ENCODE measurements at places on chromosomes 3 and 15.

DNA sequence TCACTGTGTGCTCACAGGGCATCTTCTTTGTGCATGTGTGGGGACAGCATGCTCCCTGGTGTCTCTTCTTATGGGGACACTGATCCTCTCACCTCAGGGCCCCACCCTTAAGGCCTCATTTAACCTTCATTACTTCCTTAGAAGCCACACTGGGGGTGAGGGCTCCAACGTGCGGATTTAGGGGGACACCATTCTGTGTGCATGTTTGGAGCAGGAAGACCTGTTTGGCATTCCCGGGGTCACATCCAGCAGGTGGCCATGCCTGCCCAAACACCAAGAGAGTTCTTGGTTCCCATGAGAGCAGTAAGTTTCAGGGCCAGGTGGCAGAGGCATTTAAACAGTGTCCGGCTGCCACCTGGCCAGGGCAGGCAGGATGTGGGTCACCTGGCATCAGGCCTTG lies 24.8 kb downstream of the PRR20G start:
- DNase-seq = no peak

DNA sequence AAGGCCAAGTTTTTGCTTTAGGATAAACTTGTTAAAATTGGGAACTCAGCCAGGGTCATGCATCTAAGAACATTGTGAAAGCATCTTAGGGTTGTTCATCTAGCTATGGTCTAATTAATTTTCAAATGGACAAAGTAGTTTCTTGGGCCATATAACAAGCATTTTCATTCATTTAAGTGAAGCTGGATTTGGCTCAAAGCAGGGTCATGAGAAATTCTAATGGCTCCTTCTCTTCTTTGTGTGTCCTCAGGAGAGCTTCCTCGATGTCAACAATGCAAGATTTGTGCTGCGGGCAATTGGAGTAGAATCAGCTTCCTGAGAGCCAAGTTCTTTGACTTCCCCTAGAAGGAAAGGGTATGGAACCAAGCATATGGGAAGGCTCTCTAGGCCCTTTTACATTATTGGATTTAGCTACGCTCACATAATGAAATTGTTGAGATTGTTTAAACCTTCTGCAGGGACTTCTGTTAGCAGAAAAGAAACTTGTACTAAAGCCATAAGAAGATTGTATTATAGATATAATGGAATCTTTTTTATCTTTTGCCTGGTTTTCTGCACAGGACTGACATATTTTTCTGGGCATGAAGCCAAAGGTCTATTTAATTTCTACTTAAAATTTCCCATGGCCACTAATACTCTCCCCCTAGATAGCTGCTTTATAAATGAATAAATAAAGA lies 1.8 kb upstream of the SAMMSON start:
- peak; percentile 3 for DNase-seq

DNA sequence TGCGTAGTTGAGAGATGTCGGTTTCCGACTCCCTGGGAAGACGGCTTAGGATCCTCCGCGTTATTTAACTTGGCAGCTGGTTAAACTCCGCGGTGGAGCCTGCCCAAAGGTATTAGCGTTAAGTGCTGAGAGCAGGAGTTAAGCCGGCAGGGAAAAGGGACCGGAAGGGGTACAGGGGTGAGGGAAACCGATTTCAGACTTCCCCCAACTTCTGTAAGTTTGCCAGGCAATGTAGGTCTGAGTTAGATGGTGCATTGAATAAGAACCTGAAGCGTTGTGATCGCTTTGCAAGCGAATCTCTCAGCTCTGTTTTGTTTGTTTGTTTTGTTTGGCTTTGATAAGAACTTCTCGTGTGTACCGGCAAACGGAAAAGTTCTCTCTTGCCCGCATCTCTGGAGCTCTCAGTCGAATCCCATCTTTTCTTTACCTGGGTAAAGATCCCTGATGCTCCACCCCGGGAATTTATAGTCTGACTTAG lies 6.0 kb upstream of the FEZF2 start:
- no peak for DNase-seq

DNA sequence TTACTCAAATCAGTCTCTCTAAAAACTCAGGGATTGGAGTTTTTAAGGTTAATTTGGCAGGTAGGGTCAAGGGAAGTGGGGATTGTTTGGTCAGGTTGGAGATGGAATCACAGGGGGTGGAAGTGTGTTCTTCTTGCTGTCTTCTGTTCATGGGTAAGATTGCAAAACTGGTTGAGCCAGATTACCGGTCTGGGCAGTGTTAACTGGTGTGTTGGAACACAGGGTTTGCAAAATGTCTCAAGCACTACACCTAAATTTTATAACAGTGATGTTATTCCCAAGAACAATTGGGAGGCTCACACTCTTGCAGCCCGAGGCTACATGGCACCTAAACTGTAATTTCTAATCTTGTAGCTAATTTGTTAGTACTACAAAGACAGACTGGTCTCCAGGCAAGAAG lies 425.4 kb downstream of the PLOD2 start:
- DNase-seq = no peak

- peak; percentile 37 for DNase-seq
Measured at GRCh38 chr3:51099794-51100535, 285.1 kb upstream of the MANF start.

DNA sequence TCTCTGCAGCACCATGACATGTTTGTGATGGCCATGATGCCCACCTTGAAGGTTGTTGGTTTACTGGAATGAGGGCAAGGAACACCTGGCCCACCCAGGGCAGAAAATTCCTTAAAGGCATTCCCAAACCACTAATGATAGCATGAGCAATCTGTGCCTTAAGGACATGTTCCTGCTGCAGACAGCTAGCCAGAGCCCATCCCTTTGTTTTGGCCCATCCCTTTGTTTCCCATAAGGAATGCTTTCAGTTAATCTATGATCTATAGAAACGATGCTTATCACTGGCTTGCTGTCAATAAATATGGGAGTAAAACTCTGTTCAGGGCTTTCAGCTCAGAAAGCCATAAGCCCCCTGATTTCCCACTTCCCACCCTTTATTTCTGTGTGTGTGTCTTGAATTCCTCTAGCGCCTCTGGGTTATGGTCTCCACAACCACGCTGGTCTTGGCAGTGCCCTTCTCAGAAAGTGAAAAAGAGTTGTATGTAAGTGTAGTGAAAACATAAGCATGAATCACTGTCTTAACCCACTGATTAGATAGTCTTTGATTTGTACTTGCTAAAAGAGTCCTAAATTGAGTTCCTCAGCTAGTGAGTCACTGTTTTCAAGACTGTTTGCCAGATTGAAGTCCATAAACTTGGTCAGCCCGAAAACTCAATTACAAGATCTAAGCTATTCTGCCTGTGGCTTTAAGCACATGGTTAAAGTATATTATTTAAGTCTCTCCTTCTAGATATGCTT lies 19.0 kb upstream of the CCR2 start:
- DNase-seq = peak; percentile 7

GRCh38 chr15:101204739-101205535 lies 46.9 kb downstream of the CHSY1 start:
- DNase-seq = peak; percentile 65

- DNase-seq = peak; percentile 47
Measured at GRCh38 chr3:63662500-63662899, 10.0 kb downstream of the SNTN start.

DNA sequence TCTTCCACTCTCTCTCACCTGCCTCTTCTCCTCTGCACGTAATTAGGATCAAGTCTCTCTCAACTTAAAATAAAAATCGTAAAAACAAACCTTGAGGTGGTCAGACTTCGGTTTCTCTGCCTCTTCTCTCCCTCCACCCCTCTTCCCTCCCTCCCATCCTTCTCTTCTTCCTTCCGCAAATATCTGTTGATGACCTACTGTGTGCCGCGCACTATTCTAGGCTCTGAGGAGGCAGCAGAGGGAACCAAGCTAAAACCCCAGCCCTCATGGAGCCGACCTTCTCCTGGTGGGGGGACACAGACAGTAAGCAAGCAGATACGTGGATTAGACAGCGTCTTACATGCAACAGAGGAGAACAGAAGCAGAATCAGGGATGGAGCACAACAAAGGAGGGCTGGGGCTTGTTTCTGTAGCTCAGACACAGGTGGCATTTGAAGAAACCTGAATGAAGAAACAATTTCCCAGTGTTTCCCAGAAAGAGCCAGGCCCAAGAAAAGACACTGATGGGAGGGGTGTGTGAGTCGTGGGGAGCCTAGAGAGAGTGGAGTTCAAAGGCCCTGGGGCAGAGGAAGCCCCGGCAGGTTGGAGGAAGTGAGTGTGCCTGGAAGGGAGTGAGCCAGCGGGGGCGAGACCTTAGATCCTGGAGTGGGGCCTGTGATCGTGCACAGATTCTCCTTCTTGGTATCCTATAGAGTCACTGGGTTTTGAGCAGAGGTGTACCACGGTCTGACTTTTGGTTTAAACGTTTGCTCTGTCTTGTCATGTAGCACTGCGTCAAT lies 80.5 kb downstream of the TOP2B start:
- no peak for DNase-seq

- DNase-seq = peak; percentile 86
Measured at GRCh38 chr15:66294157-66294931, 976 bp downstream of the DIS3L start.

GRCh38 chr15:31079519-31079918 lies 22.0 kb downstream of the TRPM1 start:
- DNase-seq = peak; percentile 93

All from fibroblast of upper back skin (primary cell).